ENCODE measurements at places on chromosomes 12 and 14.

- DNase-seq: no peak
These were observed 8.1 kb upstream of the SLC16A7 start for GRCh38 chr12:59587710-59588109.

DNA sequence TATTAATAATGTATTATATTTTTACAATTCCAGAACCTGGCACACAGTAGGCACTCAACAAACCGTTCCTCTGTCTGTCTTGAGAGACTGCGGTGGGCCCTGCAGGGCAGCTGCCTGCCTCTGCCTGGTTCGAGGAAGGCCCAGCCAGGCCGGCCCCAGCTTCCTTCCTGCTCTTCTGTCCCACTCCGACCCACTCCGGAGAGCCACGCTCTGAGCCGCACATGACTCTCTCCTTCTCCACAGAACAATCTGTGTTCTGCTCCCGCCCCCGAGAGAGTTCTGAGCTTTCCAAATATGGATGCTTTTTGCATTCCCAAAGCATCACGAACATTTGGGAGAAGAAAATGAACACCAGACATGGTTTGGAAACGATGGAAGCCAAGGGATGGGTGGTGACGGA is 57.3 kb downstream of the TTC7B start:
- DNase-seq: no peak

DNA sequence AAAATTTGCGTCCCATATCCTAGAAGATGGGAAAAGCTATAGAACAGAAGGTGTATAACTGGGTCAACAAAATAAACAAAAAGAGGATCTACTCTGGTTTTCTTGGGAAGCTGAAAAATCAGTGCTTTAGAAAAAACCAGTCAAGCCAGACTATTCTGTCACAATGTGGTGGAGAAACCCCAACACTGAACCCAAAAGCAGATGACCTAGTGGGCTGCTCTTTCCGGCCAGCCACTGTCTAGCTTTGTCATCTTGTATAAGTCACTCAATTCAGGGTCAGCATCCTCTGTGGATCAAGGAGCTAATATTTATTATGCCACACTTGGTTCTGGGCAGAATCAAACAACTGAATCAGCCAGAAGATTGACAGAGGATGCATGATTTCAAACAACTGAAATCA is 26.6 kb upstream of the TMCC3 start:
- DNase-seq: no peak

- DNase-seq: peak; percentile 24
These were observed 946 bp downstream of the RNU4-2 start for GRCh38 chr12:120290609-120291305.

DNA sequence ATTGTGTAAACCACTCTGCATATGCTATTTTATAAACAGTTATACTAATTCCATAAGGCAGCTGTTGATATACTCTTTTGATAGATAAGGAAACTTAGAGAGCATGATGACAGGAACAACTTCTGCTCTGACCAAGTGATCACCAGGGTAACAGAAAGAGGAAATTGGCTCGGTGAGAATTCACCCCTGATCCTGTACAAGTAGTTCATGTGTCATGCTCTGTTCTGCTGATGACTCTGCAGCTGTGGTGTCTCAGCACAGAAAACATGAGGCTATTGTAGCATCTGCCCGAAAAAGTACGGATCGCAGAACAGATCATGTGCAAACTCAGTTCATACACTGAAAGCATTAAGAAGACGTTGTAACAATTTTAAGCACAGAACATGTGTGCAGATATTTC is 345.0 kb downstream of the LRIG3 start:
- no peak for DNase-seq

DNA sequence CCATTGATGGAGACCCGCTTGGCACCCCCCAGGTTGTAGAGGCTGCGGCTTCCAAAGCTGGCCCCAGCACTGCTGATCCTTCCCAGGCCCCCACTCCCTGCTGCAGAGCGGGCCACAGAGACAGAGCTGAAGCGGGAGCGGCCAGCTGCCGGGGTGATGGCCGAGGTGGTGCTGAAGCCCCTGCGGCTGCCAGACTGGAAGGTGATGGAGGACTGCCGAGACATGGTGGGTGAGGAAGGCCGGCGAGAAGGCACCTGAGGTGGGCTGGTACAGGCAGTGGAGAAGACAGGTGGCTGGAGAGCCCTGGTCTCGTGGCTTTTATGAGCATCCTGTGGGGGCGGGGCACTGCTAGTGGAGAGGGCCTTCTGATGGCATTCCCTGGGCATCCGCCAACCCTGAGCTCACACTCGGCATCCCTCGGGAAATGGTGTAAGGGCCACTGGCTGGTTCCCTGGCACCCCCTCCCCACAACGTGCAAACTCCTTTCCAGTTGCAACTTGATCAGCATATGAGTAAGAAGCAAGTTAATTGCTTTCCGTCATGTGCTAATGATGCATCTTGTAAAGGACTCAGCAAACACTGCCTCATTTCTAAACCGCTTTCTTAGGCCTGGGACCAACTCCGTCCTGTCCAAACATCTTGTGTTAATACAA is at the start of gene KRT75:
TSS of gene KRT75 (minus strand) at position 291 of the 653 bp plus-strand sequence. CDS start at position 224, 67 bp downstream.
- no peak for DNase-seq

DNA sequence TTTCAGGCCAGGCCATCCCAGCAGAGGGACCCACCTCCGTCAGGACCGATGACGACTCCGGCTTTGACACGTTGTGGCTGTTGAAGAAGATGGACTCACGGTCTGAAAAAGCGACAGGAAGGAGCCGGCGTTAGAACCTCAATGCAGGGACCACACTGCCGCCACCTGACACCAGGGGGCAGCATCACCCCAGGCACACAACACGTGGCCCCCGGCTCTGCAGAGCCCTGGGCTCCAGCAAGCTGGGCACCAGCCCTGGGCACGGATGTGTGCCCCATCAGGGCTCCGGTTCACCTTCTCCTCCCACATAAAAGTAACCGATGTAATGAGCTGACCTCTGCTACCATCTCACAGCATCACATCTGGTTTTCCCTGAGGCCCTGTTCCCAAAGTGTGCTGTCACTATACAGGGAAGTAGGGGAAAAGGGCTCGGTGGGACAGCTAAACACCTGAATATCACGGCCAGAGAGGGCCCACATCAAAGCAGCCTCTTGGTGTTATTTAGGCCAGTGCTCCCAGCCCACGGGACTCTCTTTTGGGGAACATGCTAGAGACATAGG is 29.0 kb downstream of the CHGA start:
- DNase-seq: peak; percentile 17

- peak; percentile 91 for DNase-seq
These were observed 13.5 kb upstream of the TNFAIP2 start for GRCh38 chr14:103109535-103110441.

- no peak for DNase-seq
These were observed 13.8 kb downstream of the RAD51B start for GRCh38 chr14:67833403-67833802.

- no peak for DNase-seq
These were observed 1095.9 kb downstream of the TMEM121 start for GRCh38 chr14:106622200-106622745.

GRCh38 chr12:4301932-4302501 is 19.0 kb upstream of the TIGAR start:
- no peak for DNase-seq

DNA sequence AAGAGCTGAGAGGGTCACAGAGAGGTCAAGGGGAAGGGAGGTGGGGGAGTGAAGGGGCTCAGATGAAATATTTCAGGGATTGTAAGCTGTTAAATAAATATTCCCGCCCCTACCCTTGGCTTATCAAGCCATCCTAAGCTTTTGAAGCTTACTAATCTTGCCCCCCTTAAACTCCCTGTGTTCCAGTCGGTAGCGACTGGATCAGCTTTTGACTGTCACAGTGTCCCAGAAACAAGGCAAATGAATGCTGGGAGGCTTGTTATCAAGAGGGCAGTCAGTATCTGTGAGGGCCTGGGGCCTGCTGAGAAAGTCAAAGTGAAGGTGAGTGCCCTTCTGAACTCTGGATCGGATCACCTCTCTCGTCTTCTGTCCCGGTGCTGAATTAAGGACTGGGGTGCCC is 128.1 kb downstream of the DACT1 start:
- no peak for DNase-seq

DNA sequence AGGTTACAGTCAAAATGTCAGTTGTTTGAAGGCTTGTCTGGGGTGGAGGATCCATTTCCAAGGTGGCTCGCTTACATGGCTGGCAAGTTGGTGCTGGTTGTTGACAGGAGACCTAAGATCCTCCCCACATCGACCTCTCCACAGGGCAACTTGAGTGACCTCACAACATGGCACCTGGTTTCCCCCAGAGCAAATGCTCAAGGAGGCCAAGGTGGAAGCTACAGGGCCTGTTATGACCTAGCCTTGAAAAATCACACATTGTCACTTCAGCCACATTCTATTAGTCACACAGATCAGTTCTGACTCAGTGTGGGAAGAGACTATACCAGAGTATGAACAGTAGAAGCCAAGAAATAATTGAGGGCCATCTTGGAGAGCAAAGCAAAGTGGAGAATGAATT is 11.3 kb upstream of the GNG2 start:
- DNase-seq: no peak

DNA sequence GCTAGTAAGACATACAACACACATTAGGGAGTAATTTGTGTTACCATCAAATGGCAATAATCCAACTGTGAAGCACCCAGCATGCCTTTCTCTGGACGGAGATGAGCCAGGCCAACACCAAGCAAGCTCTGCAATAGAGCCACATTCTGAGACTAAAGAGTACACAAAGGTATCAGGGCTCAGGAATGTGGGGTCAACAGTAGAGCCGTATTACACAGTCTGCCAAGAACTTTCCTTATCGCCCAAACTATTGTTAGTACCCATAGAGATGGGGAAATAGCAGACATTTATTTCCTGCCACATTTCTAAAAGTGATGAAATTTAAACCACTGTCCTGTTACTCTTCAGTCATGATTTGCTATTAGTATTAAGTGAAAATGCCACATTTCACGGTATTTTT is 113.7 kb downstream of the BMP4 start:
- DNase-seq: peak; percentile 64

- no peak for DNase-seq
These were observed 985.5 kb downstream of the DIO2 start for GRCh38 chr14:79225815-79226214.

- no peak for DNase-seq
These were observed 465.4 kb upstream of the MDGA2 start for GRCh38 chr14:48140804-48141203.

All from HS-27A (cell line).